IMR-90 (cell line): ENCODE measurements at places on chromosomes 1 and 21. TPM values are rescaled to one million over a fixed set of nuclear protein-coding genes. Genes with fewer than 3 reads are reported as not detected.

- DNase-seq, result no peak
Measured at GRCh38 chr1:119340861-119341261, 27.7 kb upstream of the HAO2 start.

Gene DCST2
- total RNA-seq, result not detected in 2 replicates

Gene POTED
- not detected in 2 replicates for total RNA-seq

DNA sequence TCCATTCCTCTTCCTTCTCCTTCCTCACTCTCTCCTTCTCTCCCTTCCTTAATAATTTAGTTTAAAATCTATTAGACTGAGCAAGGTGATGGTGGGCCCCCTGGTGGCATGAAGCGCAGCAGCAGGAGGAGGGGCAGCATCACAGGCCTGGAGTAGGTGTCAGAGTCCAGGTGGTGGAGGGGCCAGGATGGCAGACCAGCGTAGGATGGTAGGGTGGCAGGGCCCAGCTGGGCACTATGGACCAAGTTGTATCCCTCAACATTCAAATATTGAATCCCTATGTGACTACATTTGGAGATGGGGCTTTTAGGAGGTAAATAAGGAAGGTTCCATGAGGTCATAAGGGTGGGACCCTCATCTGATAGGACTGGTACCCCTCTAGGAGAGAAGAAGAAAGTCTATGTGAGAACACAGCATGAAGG is 61.0 kb downstream of the WDR4 start:
- DNase-seq, result peak; percentile 39

DNA sequence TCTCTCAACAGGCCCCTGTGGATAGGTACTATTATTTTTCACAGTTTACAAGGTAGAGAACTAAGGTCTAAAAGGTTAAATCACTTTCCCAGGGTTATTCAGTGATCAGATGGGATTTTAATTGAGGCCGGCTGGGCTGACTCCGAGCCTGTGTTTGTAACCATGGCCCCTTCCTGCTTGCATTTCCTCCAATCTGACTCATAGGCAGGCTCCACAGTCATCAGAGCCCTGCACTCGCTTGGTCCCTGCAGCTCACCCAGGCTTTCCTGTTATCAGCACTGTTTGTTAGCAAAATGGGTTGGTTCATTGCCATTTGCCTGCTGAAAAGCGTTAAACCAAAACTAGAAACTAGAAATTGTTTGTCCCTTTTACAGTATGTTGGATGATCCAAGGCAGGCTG is 41.4 kb upstream of the LMX1A start:
- peak; percentile 44 for DNase-seq

DNA sequence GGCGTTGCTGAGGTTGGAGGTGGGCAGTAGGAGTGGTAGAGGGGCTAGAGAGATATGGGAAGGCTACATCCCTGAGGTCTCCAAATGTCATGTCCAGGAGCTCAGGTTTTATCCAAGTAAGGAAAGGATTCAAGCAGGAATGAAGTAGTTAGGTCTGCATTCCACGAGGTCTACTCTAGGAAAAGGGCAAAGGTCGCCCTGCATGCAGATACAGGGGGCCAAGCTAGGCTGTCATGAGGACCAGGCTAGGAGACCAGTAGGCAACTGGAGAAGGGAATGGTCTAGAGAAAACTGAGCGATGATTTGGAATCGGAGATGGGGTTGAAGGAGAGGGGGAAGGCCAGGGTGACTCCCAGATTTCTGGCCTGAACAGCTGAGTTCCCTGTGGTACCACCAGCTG is 48.7 kb downstream of the IRF2BP2 start:
- DNase-seq, result no peak

DNA sequence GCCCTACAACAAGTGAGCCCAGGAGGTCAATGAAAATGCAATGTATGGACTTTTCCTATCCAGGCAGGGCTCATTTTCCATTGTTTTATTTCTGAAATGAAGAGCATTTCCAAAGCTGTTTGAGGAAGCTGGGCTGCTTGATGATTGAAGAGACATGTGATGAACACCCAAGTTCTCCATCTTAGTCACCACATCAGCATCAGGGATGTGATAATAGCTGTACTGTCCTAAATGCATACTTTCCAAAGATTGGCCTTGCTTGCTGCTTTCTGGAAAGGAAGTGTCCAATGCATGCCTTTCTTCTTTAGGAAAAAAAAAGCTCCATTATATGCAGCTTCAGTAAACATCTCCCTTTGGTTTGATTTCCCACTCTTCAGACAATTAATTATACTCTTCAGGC is 425.9 kb upstream of the RUNX1 start:
- DNase-seq, result peak; percentile 51

GRCh38 chr1:156937883-156938282 is 17.5 kb downstream of the LRRC71 start:
- no peak for DNase-seq

DNA sequence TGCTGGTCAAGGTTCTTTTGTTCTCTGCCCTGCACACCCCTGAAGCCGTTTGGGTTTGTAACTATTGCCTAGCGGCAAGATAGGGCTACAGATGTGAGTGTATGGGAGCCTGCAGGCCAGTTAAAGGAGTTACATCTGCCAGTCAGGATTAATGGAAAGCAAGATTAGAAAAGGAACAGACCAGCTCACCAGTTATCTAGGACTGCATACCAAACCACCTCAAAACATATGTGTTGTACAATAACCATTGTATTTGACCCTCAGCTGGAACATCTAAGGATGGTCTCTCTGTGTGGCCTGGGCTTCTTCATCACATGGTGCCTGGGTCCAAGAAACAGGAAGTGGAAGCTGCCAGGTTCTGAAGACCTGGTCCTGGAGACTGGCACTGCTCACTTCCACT is 52.5 kb upstream of the FBXO28 start:
- DNase-seq, result no peak

DNA sequence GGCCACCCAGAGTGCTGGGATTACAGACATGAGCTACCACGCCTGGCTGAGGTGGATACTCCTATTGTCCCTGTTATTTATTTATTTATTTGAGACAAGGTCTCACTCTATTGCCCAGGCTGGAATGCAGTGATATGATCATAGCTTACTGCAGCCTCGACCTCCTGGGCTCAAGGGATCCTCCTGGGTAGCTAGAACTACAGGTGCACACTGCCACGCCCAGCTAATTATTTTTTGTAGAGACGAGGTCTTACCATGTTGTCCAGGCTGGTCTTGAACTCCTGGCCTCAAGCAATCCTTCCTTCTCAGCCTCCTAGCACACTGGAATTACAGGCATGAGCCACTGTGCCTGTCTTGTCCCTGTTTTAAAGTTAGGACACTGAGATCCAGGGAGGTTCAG is 5.2 kb downstream of the LDLRAP1 start:
- DNase-seq, result no peak

Gene FCRL1
- total RNA-seq, result not detected in 2 replicates

DNA sequence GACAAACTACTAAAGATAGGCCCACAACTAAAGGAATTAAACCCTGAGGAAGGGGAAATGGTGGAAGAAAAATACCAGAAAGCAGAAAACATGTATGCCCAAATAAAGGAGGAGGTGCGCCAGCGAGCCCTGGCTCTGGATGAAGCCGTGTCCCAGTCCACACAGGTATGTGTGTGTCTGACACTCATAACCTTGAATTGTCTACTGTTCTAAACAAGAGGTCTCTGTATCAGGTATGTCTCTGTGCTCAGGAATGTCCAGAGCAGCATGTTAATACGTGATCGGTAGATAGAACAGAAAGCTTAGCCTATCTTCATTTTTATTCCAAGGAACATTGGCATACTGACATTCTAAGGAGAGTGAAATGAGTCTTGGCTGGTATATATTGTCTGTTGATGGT is 55.8 kb upstream of the BMP8A start:
- no peak for DNase-seq

Gene KRTAP10-9
- not detected in 2 replicates for total RNA-seq

DNA sequence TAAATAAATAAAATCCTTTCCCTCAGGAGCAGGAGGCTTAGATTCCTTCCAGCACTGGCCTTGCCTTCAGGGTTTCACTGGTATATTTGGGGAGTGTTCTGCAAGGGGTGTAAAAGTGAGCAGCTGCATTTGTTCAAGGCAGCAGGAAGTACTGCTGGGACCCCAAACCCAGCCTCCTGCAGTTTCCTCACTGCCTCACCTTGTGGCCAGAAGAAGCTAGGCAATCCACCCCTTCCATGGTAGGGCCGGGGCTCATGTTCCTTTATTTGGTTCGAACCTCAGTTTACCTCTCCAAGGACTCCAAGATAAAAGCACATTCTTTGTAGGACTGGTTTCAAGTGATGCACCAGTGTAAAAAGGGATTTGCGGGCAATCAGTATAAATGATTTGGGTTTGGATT is 21.0 kb upstream of the CFAP126 start:
- no peak for DNase-seq

Gene LAX1
- not detected in 2 replicates for total RNA-seq

Gene LCE1C
- not detected in 2 replicates for total RNA-seq

DNA sequence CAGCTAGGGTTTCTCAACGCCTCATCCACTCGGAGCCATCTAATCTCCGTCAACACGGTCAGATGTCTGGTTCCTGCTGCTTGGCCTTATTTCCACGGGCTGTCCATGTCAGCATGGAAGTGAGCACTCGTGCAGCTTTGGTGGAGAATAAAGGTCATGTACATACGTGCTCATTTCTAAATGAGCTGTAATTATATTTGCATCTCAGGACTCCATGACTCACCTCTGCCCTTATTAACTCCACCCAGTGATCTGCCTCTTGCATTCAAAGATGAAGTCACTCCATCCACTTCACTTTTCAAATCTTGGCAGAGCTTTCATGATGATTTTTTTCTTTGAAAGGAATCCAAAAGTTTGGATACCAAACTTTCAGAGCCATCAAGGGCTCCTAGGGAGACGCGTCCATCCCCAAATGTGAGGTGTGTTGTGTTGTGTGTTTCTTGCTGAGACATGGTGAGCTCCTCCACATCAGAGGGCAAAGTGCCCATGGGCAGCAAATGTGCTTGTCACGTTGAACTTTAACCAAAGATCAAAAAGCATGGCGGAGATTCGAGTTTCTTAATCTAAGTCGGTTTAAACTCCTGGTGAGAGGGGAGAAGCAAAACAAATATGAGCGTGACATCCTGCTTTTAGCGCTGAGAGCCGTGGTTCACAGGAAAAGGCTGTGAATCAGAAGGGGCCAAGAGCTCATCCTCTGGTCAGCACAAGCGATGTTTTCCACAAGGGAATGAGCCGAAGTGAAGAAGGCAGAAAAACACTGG is 68.6 kb upstream of the ERRFI1 start:
- DNase-seq, result peak; percentile 90

- DNase-seq, result no peak
Measured at GRCh38 chr1:232641507-232641906, 11.6 kb upstream of the SIPA1L2 start.

Gene TCHH
- total RNA-seq, result not detected in 2 replicates

Gene SPATA21
- not detected in 2 replicates for total RNA-seq

- DNase-seq, result no peak
Measured at GRCh38 chr1:25008192-25008485, 78.1 kb upstream of the RUNX3 start.

Gene NBPF12
- 4.2 and 4.8 TPM in 2 replicates for total RNA-seq

Gene FCGR3A
- total RNA-seq, result not detected in 2 replicates

- peak; percentile 21 for DNase-seq
Measured at GRCh38 chr1:95233319-95233736, 682 bp upstream of the RWDD3 start.

Gene SLC45A3
- total RNA-seq, result 1.1 and 1.4 TPM in 2 replicates

Gene NMNAT1
- total RNA-seq, result 11.7 and 11.9 TPM in 2 replicates

Gene CTH
- total RNA-seq, result 2.5 and 2.7 TPM in 2 replicates

- DNase-seq, result no peak
Measured at GRCh38 chr1:16938351-16939321, 16.9 kb downstream of the CROCC start.

Gene CAPN8
- not detected in 2 replicates for total RNA-seq

Gene MYOC
- total RNA-seq, result not detected in 2 replicates

DNA sequence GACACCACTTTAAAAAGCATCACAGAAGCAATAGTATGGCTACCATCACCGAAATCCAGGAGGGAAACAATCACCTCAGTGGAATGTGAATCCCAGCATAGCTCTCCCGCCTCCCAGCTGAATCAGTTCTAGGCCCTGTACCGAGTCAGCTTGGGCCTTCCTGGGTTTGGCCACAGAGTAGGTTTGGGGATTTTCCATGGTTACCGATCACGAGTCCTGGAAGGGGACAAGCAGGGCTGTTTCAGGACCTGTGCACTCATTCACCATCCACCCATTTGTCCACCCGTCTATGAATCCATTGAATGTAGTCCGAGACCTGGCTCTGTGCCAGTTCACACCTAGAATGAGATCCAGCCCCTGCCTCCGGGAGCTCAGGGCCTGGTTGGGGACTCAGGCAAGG is 94.2 kb downstream of the ARHGEF10L start:
- DNase-seq, result peak; percentile 79

- peak; percentile 51 for DNase-seq
Measured at GRCh38 chr1:43893006-43893405, 40.6 kb upstream of the ARTN start.

Gene VHLL
- 0.28 TPM in 1 of 2 replicates, not detected in the other for total RNA-seq

DNA sequence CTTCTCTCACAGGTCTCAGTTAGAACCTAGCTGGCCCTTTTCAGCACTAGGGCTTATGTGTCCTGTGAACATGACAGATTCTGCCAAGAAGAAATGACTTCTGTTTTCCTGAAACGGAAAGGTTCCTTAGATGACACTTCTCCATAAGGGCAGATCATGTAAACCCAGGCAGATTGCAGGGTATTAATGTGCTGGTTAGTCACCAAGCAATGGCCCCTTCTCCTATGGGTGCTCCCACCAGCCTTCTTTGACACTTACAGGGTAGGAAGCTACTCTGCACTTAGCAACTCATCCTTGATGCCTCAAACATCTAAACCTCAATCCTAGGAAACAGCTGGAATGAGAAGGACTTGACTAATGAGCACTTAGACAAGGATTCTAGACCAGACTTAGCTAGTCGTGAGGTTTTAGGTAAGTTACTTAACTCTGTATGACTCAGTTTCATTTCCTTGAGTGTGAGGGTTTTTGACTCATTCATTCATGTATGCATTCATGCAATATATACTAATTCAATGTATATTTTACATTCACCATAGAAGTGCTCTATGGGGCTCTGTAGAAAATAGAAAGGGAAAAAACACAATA is 74.1 kb upstream of the PLXNA2 start:
- DNase-seq, result no peak

Gene MDM4
- total RNA-seq, result 19.2 and 20.1 TPM in 2 replicates

DNA sequence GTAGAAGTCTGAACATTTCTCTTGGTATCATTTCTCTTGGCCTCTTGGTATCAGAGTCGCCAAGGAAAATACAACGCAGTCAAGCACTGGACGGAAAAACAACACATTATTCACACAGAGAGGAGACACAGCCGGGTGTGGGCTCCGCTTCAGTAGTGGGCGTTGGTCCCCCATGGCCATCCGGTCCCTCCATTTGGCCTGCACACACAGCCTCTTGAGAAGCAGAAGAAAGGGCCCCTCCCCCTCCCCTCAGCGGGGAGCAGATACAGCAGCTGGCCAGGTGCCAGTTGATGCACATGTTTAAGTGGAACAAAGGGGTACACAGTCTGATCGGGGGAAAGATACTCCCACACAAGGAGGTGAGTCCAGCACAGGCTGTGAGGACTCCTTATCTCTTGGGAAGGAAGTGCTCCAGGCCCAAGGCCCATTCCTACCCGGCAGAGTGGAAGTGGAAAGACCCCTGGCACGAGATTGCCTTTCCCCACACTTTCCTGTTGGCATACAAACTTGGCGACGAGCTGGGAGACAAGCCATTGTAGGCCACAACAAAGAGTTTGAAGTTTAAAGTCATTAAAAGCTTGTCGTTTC is 311.3 kb downstream of the FAM72C start:
- no peak for DNase-seq

Gene AADACL3
- not detected in 2 replicates for total RNA-seq

Gene RAB42
- 0.83 and 0.90 TPM in 2 replicates for total RNA-seq
